ENCODE measurements at places on chromosomes 3 and 15. TPM values are rescaled to one million over a fixed set of nuclear protein-coding genes. Genes with fewer than 3 reads are reported as not detected.

Gene GP9
- not detected for total RNA-seq

Gene PRSS50
- total RNA-seq, result not detected

Gene IQCH
- total RNA-seq, result 4.8 TPM

Gene CACNA1D
- total RNA-seq, result 0.32 TPM

Gene DAPK2
- 1.2 TPM for total RNA-seq

Gene RASL12
- total RNA-seq, result 31.7 TPM

Gene RYR3
- under 0.01 TPM for total RNA-seq

Gene CHRFAM7A
- total RNA-seq, result 0.69 TPM

Gene ALPK3
- 0.17 TPM for total RNA-seq

Gene HTR3E
- total RNA-seq, result not detected

Gene CPLX3
- total RNA-seq, result under 0.01 TPM

Gene CLDN18
- total RNA-seq, result not detected

All from bronchial smooth muscle cell (primary cell).